Fibroblast of skin of left quadriceps (primary cell): ENCODE measurements at places on chromosomes 16 and 17.

DNA sequence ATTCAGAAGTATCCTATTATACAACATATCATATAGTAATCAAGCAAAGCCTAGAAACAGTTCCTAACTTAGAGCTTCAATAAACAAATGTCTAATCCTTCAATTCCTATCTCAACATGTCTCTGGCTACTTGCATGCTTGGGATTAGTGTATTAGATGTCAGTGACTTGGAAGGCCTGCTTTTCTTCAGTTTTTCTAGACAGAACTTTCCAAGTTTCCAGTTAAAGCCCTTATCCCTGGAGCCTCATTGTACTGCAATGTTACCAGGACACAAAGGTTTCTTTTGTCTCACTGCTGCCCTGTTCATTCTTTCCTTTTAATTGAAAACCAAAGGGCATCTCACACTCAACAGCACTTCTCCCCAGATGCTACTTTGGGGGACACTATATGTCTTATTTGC, 16.5 kb downstream of the PSME3IP1 start:
- no peak for DNase-seq

DNA sequence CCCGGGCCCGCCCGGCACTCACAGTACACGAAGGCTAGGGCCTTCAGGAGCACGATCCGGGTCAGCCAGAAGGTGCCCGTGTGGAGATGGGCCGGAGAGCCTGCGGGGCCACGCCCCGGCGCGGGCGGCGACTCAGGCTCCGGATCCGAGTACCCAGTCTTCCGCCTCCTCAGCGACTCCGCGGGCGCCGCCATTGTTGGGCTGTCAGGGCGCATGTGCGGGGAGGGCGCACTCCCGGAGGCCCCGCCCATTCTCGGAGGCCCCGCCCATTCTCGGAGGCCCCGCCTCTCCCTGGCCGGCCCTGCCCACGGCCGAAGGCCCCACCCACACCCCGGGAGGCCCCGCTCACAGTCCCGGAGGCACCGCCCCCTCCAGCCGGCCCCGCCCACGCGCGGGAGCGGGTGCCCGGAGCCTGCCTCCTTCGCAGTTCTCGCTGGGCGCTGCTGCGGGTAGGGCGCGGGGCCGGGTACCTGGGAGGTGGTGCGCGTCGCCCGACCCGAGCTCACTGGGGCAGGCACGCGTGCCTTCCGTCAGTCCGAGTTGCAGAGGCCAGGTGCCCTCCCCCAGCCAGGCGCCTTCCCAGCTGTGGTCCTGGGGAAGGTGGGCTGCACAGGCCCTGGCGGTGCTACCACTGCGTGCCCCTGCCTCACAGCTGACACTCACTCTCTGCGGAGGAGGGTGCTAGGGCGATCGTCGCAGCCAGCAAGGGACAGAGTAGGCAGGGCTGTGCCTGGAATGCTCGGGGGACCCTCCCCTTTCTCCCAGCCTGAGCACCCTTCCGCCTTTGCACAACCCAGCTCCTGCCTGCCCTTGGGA, at the start of gene LMF1:
LMF1 (minus strand) TSS at position 219 of the 816 bp plus-strand sequence; CDS start at position 215, 4 bp downstream.
- peak; percentile 75 for DNase-seq

DNA sequence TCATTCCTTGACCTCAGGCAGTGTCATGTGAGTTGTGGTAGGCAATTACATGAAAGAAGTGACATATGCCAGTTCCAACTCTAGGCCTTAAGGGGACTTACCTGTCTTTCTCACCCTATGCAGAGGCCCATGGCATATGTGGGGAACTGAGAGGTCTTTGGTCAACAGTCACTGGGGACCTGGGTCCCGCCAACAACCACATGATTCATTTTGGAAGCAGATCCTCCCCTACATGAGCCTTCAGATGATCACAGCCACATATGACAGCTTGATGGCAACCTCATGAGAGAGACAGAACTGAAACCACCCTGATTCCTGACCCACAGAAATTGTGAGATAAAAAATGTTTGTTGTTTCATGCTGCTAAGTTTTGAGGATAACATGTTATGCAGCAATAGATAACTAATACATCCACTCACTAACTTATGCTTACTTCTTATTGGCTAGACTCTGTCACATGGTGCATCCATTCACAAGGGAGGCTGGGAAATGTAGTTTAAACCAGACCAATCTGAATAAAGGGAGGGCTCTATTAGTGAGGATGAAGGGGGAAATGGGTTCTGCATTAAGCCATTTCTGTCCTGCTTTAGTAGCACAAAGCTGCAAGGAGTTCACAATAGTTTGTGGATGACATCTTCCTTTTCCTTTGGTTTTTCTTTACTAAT, 298.2 kb downstream of the HAPSTR1 start:
- no peak for DNase-seq

DNA sequence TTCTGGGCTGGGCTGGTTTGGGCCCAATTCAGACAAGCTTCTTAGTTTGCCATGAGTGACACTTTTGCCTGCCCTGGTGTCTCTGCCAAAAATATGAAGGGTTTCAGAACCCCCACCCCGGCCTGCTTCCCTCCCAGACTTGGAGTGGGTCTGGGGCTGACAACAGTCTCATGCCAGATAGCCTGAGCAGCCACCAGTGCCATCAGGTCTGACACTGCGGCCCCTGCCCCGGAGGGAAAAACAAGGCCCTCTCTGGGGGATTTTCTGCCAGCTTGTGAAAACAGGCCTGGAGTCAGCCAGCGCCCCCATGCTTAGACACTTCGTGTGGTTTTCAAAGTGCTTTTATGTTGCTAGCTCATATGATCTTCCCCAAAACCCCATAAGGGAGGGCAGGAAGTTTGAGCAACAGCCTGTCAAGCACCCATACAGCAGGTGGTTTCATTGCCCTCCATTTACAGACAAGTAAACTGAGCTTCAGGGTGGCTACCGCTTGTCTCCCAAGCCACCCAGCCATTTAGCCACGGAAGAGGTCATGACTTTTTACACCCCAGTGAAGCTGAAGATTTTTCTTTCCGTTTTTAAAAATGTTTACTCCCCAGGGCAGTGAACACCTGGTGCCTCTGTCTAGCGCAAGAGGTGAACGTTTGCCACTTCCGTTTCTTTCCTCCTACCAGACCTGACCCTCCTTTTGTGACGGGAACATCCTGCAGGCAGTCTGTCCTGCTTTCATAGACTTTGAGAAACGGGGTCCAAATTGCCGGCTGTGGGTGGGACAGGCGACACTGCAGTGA, 300.6 kb downstream of the SEC14L1 start:
- DNase-seq: no peak

GRCh38 chr16:5761592-5761991, 664.0 kb upstream of the EEF2KMT start:
- DNase-seq: no peak

GRCh38 chr17:55427587-55427882, 5.9 kb upstream of the MMD start:
- no peak for DNase-seq

GRCh38 chr16:27109666-27110523, 43.2 kb downstream of the C16orf82 start:
- peak; percentile 25 for DNase-seq
